Mesothelial cell of epicardium (in vitro differentiated cells): ENCODE measurements at places on chromosomes 3 and 15. TPM values are rescaled to one million over a fixed set of nuclear protein-coding genes. Genes with fewer than 3 reads are reported as not detected.

- no peaks in the 10 kb centered on the region for H3K36me3 ChIP-seq
- no peaks in the 10 kb centered on the region for H3K27me3 ChIP-seq
- DNase-seq = no peak
- H3K4me1 ChIP-seq = peaks cover 32% of the 10 kb centered on the region
These were observed 119.7 kb downstream of the CD47 start for GRCh38 chr3:107970993-107971580.

- DNase-seq = no peak
- H3K4me3 ChIP-seq = no peak overlapping the region
- H3K4me1 ChIP-seq = peaks cover 8% of the 10 kb centered on the region
- H3K36me3 ChIP-seq = peaks cover 8% of the 10 kb centered on the region
- peak overlapping the region; percentile 66 for H3K27ac ChIP-seq
- H3K27me3 ChIP-seq = no peaks in the 10 kb centered on the region
These were observed 52.6 kb upstream of the MYO5C start for GRCh38 chr15:52348056-52348745.

DNA sequence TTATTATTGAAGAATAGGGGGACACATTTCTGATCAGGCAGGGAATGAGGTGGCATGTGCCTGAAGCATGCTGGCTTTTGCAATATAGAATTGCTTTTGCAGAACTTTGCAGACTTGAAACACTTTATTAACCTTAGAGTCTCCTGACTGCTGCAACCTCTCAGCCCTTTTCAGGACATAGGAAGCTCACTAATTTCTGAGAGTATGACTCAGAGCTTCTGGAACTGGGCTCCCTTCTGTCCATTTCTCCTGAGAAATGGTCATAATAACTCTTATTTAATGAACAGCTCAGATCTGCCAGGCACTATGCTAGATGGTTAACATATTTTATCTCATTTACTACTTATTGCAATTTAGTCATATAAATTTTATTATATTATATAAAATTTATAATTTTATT lies 38.6 kb upstream of the DGKG start:
- H3K4me1 ChIP-seq = no peaks in the 10 kb centered on the region
- no peak overlapping the region for H3K4me3 ChIP-seq
- no peak overlapping the region for H3K27ac ChIP-seq
- DNase-seq = no peak
- no peaks in the 10 kb centered on the region for H3K36me3 ChIP-seq

GRCh38 chr3:173932624-173933023 lies 535.1 kb downstream of the NLGN1 start:
- no peaks in the 10 kb centered on the region for H3K27me3 ChIP-seq
- H3K27ac ChIP-seq = no peak overlapping the region
- peaks cover 14% of the 10 kb centered on the region for H3K4me1 ChIP-seq
- DNase-seq = no peak
- H3K4me3 ChIP-seq = no peak overlapping the region

DNA sequence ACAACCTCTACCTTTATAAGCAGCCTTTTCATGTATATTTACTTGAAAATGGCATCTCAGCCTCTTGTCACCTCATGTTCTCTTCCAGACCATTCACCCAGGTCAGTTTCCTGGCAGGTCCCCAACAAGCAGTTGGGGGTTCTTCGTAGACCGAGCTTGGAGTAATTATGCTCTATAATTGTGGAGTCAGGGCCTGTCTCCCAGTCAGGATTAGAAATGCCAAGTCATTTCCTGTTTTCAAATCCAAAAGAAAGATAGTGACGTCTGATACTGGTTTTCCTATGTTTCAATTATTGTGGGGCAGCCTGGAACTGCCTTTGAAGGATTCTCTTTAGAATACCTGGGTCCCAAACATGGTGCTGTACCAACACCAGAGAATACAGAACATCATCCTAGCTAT lies 430.6 kb downstream of the MECOM start:
- H3K36me3 ChIP-seq = no peaks in the 10 kb centered on the region
- peaks cover 14% of the 10 kb centered on the region for H3K4me1 ChIP-seq
- H3K27ac ChIP-seq = no peak overlapping the region

The ADAMTSL3 gene
- 13.2 to 14.3 TPM (median 13.9 TPM) in 3 replicates for total RNA-seq

DNA sequence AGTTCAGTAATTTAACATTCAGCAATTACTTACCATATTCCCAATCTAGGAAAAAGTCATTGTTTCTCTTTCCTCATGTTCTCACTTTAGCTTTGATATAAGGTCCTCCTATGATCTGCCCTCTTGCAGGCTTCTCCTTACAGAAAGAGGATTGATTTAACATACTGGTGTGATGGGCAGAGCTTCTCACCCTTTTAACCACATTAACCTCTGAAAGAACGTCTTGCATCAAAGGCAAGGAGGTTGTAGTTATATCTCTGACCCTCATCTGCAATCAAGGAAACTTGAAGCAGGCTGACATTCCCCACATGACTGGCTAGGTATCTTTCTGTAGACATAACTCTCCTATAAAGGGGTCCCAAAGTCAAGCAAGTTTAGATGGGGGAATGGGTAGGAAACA lies 39.5 kb downstream of the BTLA start:
- H3K27me3 ChIP-seq = no peaks in the 10 kb centered on the region
- no peak overlapping the region for H3K27ac ChIP-seq
- no peak for DNase-seq
- H3K4me1 ChIP-seq = no peaks in the 10 kb centered on the region
- H3K4me3 ChIP-seq = no peak overlapping the region
- H3K36me3 ChIP-seq = no peaks in the 10 kb centered on the region

DNA sequence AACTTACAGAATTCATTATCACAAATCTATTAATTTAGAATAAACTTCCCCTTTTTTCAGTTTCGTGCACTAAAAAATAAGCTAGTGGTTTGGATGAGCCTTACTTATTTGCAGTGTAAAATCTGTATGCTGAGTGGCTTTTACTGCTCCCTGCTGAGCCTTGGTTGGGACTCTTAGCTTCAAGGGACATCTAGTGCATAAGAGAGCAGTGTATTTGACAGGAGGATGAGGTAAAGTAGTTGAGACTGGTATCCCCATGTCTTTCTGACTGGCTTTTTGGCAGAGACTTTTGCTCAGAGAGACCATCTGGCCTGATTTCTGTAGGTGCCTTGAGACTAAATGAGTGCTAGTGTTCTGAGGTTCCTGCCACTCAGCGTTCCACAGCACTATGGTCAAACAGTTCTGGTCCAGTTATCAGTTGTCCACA lies 11.8 kb downstream of the CAPN7 start:
- peaks cover 51% of the 10 kb centered on the region for H3K36me3 ChIP-seq
- no peak overlapping the region for H3K27ac ChIP-seq
- DNase-seq = no peak
- no peak overlapping the region for H3K4me3 ChIP-seq
- no peaks in the 10 kb centered on the region for H3K4me1 ChIP-seq

DNA sequence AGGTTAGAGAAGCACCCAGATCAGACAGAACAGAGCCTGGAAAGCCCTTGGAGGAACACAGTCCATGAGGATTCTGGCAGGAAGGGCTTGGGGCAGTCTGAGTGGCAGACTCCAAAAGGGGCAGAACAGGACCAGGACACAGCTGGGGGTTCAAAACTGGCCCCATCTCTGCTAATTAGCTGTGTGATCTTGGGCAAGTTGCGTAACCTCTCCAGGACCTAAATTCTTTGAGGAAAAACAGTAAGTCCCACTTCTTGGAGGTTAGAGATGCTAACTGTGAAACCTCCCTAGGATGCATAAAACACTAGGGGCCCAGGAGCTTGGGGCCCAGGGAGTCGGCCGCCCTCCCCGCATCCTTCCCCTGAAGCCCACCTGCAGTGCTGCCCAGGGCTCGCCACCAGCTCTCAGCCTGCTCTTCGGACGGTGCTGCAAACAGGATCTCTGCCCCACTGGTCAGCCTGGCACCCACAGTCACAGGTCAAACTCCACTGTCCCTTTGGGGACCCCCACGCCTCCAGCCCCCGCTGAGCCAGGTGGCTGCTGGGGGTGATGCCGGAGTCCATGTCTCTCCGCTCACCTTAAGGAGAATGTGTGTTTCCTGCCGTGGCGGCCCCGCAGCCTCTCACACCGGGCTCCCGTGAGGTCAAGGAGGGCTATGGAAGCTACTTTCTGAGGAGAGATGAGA lies 12.0 kb downstream of the PLA2G4B start:
- H3K36me3 ChIP-seq = peaks cover 10% of the 10 kb centered on the region
- H3K4me3 ChIP-seq = no peak overlapping the region
- no peaks in the 10 kb centered on the region for H3K27me3 ChIP-seq
- H3K4me1 ChIP-seq = peaks cover 6% of the 10 kb centered on the region

GRCh38 chr3:190077395-190078045 lies 43.2 kb downstream of the P3H2 start:
- no peaks in the 10 kb centered on the region for H3K36me3 ChIP-seq
- H3K27ac ChIP-seq = peak overlapping the region; percentile 88
- no peaks in the 10 kb centered on the region for H3K27me3 ChIP-seq
- no peak for DNase-seq

- no peaks in the 10 kb centered on the region for H3K27me3 ChIP-seq
- H3K36me3 ChIP-seq = no peaks in the 10 kb centered on the region
These were observed 42.8 kb upstream of the NSMCE3 start for GRCh38 chr15:29312387-29312786.

The CFAP91 gene
- 7.1 to 10.9 TPM (median 8.7 TPM) in 3 replicates for total RNA-seq

- peaks cover 17% of the 10 kb centered on the region for H3K27me3 ChIP-seq
- H3K4me3 ChIP-seq = no peak overlapping the region
- no peak for DNase-seq
- H3K27ac ChIP-seq = no peak overlapping the region
- H3K36me3 ChIP-seq = no peaks in the 10 kb centered on the region
- peaks cover 4% of the 10 kb centered on the region for H3K4me1 ChIP-seq
These were observed 19.5 kb downstream of the PTH1R start for GRCh38 chr3:46897031-46897430.

DNA sequence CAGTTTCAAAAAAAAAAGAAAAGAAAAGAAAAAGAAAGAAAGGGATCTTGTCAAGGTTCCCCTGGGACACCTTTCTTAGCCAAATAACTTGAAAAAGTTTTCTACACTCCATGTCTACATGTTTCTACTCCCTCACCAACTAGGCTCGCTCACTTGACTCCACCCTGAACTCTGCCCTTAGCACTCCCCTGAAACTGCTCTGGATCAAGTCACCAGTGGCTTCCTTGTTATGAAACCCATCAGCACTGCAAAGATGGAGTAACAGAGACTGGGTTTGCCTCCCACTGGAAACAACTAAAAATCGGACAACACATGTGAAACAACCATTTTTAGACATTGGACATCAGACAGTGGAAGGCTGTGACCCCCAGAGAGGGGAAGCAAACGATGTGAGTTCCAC lies 36.8 kb downstream of the TMEM40 start:
- no peak overlapping the region for H3K4me3 ChIP-seq
- no peak overlapping the region for H3K27ac ChIP-seq
- H3K4me1 ChIP-seq = peaks cover 7% of the 10 kb centered on the region
- no peaks in the 10 kb centered on the region for H3K27me3 ChIP-seq
- DNase-seq = no peak

GRCh38 chr3:122410639-122411038 lies 5.2 kb downstream of the WDR5B start:
- H3K4me3 ChIP-seq = no peak overlapping the region
- H3K36me3 ChIP-seq = peaks cover 9% of the 10 kb centered on the region
- DNase-seq = no peak
- H3K27me3 ChIP-seq = no peaks in the 10 kb centered on the region
- no peak overlapping the region for H3K27ac ChIP-seq

- no peaks in the 10 kb centered on the region for H3K36me3 ChIP-seq
- no peak for DNase-seq
- no peaks in the 10 kb centered on the region for H3K27me3 ChIP-seq
- H3K4me3 ChIP-seq = no peak overlapping the region
These were observed 40.5 kb upstream of the B3GNT5 start for GRCh38 chr3:183212565-183212964.

The PCSK6 gene
- 3.7 to 4.5 TPM (median 3.7 TPM) in 3 replicates for total RNA-seq

The ROBO1 gene
- total RNA-seq = 124 to 143 TPM (median 130 TPM) in 3 replicates

The SYNPR gene
- total RNA-seq = 3.7 to 3.8 TPM (median 3.7 TPM) in 3 replicates

DNA sequence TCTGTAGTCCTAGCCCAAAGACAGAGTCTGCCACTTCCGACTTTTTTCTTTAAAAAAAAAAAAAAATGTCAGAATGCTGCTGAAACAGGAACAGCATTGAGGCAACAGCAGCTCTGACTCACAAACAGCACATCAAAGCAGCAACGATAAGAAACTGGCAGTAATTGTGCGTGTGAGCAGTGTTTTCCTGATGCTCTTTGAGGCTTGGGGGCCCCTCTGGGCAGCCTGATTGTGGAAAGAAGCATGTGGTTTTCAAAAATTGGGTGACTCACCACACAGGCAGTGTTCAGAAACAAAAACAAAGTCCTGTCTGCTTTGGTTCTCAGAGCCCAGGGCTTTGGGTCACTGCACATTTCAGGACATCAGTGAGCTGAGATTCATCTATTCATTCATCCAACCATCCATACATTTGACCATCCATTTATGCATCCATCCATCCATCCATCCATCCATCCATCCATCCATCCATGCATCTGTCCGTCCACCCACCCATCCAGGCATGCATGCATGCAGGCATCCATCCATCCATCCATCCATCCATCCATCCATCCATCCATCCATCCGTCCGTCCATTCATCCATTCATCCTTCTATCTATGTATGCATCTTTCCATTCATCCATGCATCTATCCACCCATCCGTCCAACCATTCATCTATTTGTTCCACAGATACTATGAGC lies 308.4 kb downstream of the RPLP1 start:
- H3K36me3 ChIP-seq = no peaks in the 10 kb centered on the region
- H3K4me1 ChIP-seq = peaks cover 9% of the 10 kb centered on the region
- H3K27me3 ChIP-seq = peaks cover 22% of the 10 kb centered on the region
- H3K4me3 ChIP-seq = no peak overlapping the region

The CHL1 gene
- not detected in 3 replicates for total RNA-seq

The CYP1A2 gene
- 0.09 TPM in 1 of 3 replicates, not detected in the others for total RNA-seq

DNA sequence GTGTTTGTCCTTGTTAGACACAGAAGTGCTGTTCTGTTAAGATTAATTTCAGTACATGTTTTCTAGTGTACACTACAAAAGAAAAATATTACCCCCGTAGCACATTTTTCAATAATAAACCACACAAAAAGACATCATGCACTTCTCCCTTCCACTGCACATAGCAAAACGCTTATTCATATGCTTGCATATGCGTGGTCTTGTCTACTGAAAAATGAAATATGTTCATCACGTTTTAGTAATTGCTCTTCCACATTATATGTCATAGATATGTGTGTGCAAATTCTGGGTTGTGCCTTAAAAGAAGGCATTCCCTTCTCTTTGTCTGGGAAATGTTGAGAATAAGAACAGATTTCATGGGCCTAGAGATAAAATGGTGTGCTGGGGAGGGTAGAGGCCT lies 353.9 kb downstream of the NSUN3 start:
- H3K4me1 ChIP-seq = peaks cover 13% of the 10 kb centered on the region
- H3K27me3 ChIP-seq = no peaks in the 10 kb centered on the region
- H3K36me3 ChIP-seq = no peaks in the 10 kb centered on the region
- H3K4me3 ChIP-seq = no peak overlapping the region

- H3K27me3 ChIP-seq = peaks cover 17% of the 10 kb centered on the region
- no peaks in the 10 kb centered on the region for H3K36me3 ChIP-seq
- peaks cover 13% of the 10 kb centered on the region for H3K4me1 ChIP-seq
- no peak for DNase-seq
- no peak overlapping the region for H3K4me3 ChIP-seq
These were observed 310.0 kb upstream of the UBE2E2 start for GRCh38 chr3:22893101-22893500.

The MYRIP gene
- 0.53 to 0.63 TPM (median 0.59 TPM) in 3 replicates for total RNA-seq

The CMTM8 gene
- 5.1 to 5.9 TPM (median 5.7 TPM) in 3 replicates for total RNA-seq

GRCh38 chr3:133276594-133276993 lies 123.3 kb upstream of the BFSP2 start:
- H3K4me1 ChIP-seq = no peaks in the 10 kb centered on the region
- no peak for DNase-seq
- H3K36me3 ChIP-seq = no peaks in the 10 kb centered on the region
- no peak overlapping the region for H3K4me3 ChIP-seq

The TMEM40 gene
- 7.8 to 8.3 TPM (median 8.0 TPM) in 3 replicates for total RNA-seq

- no peak for DNase-seq
- H3K36me3 ChIP-seq = no peaks in the 10 kb centered on the region
- no peak overlapping the region for H3K4me3 ChIP-seq
- no peak overlapping the region for H3K27ac ChIP-seq
These were observed 105.2 kb upstream of the KLHL25 start for GRCh38 chr15:85899927-85900326.
